Left renal pelvis (tissue), 4 donors: ENCODE measurements at places on chromosomes 1 and 21.

DNA sequence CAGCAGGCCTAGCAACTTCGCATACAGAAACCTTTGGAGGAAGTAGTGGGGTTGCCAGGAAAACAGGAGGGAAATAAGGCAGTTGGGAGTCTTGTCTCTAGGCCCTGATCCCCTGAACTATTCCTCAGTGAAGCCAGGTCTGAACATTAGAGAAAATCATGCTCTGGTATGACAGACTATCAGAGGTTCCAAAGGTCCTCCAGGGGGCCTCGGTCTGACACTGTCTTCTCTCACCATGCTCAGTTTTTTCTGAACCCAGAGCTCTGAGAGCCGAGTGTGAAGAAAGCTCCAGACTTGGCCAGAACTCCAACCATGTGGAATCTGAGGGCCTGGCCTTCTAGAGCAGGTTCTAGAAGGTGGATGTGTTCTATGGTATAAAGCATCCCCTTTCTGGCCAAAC lies 4.0 kb downstream of the TOMM40L start:
- DNase-seq = no peak

DNA sequence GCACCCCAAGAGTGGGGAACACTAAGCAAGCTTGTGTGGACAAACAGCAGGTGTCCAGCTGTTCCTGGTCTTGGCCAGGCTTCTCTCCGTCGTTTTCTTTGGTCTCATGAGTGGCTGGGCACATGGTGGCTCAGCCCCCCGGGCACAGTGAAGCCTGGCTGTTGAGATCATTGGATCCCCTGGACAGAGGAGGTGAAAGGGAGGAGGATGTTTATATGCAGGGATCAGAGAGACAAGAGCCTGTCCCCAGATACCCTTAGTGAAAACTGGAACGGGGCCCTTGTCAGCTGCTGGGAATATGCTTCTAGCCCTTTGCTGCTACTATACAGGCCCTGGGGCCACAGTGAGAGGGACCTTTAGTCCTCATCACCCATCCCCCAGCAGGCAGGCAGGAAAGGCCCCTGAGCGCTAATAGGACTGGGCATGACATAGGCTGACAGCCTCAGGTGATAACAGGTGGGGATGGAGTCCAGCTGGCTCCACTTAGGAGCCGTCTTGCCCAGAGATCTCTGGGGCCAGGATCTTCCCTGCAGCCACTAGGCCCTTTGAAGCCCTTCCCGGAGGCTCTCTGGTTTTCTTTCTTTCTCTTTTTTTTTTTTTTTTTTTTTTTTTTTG lies 16.4 kb downstream of the EPHA8 start:
- DNase-seq = no peak

DNA sequence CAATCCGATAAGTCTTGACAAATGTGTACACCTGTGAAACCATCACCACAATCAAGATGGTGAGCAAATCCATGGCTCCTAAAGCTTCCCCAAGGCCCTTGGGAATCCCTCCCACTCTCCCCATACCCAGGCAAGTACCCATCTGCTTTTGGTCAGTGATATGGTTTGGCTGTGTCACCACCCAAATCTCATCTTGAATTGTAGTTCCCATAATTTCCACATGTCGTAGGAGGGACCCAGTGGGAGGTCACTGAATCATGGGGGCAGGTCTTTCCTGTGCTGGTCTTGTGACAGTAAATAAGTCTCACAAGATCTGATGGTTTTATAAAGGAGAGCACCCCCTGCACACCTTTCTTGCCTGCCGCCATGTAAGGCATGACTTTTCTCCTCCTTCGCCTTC lies 14.6 kb upstream of the GUCA2B start:
- DNase-seq = no peak

DNA sequence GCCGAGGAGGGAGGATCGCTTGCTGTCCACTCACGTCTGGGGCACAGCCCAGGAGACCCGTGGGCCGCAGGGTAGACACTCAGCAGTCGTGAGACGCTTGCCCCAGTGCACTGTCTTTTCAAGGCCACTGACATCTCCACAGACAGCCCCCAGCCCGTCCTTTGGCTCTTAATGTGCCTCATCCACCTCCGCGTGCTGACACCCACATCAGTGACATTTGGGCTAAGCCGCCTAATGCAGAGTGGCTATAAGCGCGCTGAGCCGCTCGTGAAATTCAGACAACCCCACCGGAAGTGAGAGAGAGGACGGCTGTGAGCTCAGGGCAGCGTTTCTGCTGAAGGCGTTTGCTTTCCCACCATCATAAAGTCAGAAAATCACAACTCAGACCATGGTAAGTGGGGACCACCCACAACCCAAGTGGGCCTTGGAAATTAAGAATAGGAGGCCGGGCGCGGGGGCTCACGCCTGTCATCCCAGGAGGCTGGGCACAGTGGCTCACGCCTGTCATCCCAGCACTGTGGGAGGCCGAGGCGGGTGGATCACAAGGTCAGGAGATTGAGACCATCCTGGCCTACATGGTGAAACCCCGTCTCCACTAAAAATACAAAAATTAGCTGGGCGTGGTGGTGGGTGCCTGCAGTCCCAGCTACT lies 8.4 kb downstream of the SLC35E2B start:
- DNase-seq = no peak

- no peak for DNase-seq
Observed at GRCh38 chr1:225780630-225781029, 3.0 kb downstream of the SRP9 start.

DNA sequence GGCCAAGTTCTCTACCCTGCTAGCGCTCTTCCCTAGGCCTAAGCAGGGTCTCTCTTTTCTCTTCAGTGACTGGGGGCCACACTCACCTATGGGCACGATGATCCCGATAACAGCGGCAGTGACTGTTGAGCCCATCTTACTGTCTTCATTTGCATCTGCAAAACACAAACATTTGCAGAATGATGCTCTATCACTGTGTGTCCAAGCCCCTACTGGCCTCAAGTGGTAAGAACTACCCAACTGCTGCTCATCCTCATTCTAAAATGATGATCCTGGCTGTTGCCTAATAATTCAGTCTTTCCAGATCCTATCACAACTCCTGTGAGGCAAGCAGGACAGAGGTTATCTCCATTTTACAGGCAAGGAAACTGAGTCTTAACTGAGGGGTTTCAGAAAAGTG lies 16.7 kb upstream of the MAGOH start:
- no peak for DNase-seq

GRCh38 chr21:37446552-37446951 lies 80.0 kb downstream of the DYRK1A start:
- no peak for DNase-seq

DNA sequence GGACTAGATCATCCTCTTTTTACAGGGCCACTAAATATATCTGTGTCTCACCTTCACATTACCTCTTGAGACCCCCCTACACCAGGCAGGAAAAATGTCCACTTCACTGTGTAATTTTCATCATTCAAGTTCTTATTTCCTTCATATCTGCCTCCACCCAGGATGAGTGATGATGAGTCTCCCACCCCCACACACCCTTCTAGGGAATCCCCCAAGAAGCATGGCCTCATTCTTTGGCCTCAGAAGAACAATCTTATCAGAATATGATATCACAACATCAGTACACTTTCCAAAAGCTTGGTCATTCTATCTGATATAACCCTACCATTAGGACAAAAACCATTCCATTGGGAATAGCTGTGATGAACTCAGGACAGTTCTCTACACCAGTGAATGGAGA lies 170.3 kb upstream of the DUSP10 start:
- DNase-seq = no peak
